ENCODE measurements at places on chromosomes 12 and 14.

GRCh38 chr12:966724-967123 lies 17.2 kb upstream of the RAD52 start:
- no peak for DNase-seq

DNA sequence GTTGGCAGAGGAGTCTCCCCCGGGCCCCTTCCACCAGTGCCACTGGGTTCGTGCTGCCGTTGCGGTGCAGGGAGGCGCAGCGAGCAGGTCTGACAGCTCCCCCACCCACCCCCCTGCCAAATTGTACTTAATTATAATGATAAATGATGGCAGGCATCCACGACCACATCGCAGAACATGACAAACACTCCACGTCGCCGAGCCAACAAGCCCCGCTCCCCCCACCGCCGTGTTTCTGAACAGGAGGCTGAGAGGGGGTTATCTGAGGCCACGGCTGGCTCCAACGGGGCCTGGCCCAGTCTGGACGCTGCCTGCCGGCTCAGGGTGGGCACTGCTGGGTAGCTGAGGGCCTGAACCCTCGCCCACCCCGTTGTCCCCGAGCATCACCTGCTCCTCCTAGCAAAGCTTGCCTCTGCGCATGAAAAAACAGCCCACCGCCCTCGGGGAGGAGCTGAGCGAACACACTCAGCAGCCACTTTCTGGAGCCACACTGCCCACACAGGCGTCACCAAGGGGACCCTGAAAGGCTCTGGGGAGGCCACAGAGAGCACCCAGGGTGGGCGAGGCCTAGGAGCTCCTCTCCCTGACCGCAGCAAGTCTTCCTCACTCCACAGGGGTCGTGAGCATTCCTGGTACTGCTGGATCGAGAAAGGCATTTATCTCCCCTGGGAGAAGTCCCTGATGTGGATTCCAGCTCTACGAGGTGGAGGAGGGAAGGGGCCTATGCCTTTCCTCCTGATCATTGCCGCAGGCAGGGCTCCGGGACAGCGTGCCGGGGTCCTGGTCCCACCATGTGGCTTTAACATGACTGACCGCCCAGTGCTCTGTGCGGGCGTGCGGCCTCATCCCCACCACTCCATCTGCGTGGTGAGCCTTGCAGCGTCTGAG lies 35.4 kb upstream of the DIO3 start:
- DNase-seq: no peak

GRCh38 chr14:96639550-96639949 lies 137.4 kb downstream of the PAPOLA start:
- no peak for DNase-seq

DNA sequence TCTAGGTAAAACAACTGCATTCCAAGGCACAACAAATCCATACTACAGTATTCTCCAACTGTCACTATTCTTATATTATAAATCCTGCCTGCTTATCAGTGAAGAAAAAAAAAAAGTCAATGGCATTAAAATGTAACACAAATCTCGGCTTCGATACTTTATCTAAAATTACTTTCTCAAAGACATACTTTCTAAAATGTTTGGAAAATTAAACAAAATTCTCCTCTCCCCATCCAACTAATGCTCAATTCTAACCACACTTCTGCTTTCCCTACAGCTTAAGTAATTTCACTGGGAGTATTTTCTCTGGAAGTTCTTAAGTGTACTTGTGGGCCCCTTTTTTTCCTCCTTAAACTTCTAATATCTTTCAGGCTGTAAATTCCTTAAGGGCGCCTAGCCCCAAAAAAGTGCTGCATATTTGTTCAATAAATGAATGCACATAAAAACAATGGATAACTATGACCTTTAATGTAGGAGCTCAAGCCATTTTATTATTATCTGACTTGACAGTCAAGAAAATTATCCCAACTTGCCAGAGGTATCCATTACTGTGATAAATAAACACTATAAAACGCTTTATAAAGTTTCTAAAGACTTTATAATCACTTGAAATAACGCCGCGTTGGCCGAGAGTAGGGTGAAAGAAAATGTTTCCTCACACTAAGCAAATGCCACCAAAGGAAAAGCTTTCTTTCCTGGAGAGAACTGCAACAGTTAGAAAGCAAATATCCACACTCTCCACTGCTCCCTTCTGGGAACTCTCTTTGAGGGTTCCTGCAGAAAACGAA lies 977 bp downstream of the HEATR5A start:
- no peak for DNase-seq

GRCh38 chr12:65955452-65955851 lies 131.2 kb downstream of the HMGA2 start:
- DNase-seq: no peak

DNA sequence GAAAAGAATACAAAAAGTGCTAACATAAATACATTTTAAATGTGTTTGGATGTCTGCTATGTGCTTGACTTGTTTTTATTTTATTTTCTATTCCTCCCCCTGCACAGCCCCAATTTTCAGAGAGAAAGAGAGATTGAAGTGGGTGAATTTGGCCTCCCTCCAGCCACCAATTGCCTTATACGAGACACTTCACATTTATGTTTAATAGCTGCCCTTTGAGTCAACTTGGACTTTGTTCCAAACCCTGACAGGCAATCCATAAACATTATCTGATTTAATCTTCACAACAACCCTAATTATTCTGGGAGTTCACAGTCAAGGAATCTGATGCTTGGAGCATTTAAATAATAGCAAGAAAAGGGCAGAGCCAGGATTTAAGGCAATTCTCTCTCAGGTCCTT lies 161.7 kb downstream of the SLC15A4 start:
- DNase-seq: no peak

- no peak for DNase-seq
Measured at GRCh38 chr12:94457311-94457710, 2.4 kb downstream of the CEP83 start.

DNA sequence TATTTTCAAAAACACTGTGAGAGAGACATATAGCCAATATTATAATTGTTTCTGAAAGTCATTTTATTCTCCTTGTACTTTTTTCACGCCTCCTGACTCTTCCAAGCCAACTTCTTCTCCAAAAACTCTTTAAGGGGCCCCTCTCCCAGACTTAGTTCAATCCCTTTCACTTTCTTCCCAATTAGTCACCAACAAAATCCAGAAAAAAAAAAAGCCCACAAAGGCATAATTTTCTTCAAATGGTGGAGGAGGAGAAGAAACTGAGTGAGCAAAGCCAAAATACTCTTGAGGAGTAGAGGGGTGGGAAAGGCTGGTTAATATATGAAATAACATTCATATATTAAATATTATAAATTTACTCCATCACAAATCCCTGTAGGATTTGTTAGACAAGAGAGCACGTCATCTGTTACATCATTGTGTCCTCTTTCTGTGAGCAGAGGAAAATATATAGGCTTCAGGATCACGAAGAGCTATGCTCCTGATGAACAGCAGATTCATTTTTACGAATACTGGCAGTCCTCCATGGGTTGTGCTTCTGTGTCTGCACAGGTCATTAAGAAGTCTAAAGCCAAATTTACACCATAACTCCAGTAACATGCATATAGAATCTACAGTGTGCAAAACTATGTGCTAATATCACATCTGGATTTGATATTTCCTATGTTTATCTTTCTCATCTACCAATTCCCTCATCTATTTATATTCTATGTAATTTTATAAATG lies 25.9 kb upstream of the NID2 start:
- no peak for DNase-seq

- DNase-seq: no peak
Measured at GRCh38 chr12:68761901-68762630, 16.1 kb downstream of the SLC35E3 start.

Data from NCI-H2171 (cell line).